ENCODE measurements at places on chromosomes 12 and 14. TPM values are rescaled to one million over a fixed set of nuclear protein-coding genes. Genes with fewer than 3 reads are reported as not detected.

DNA sequence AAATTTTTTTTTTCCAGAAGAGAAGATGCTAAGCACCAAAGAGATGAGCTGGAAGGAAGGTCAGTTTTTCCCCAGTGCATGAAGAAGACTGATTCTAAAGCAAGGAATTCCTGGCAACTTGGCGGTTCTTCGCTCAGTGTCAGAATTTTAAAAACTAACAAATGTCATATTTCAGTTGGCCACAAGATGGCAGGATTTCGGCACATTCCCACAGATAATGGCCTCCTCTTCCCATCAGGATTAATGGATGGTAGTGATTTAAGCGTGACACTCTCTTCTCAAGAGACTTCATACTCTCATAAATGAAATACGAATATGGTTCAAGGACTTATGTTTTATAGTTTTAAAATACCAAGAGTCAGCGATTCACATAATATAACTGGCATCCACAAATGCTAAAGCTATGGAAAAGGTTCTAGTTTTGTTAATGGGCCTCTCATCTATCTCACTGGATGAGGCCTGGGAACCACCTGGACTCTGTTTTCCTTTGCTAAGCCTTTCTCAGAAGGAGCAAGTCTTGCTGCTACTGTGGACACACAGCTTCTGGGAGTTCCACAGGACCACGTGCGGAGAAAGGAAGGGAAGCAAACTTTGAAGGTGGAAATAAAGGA is 46.1 kb upstream of the PTPRO start:
- DNase-seq = no peak

WNT5B gene
- total RNA-seq = 5.0 TPM

DNA sequence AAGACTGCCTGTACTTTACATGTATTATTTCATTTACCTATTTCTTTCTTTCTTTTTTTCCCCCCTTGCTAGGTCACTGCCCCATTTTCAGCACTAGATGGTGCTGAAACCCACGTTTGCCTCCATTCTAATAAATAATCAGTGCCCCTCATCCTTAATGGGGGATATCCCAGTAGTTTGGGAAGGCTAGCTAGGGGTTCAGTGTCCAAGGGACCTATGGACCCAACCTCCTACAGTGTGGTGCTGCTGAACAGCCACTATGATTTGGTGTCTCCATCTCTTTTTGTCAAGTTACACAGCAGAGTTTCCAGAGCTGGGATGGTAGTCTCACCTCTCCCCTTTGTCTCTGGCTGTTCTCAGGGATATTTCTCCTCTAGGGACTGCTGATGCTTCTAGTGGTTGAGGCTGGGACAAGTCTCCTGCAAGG is 6.5 kb upstream of the HCFC2 start:
- no peak for DNase-seq

GRCh38 chr12:72521326-72521725 is 249.2 kb downstream of the TRHDE start:
- DNase-seq = no peak

- DNase-seq = no peak
Measured at GRCh38 chr12:109728921-109729320, 15.3 kb downstream of the FAM222A start.

DNA sequence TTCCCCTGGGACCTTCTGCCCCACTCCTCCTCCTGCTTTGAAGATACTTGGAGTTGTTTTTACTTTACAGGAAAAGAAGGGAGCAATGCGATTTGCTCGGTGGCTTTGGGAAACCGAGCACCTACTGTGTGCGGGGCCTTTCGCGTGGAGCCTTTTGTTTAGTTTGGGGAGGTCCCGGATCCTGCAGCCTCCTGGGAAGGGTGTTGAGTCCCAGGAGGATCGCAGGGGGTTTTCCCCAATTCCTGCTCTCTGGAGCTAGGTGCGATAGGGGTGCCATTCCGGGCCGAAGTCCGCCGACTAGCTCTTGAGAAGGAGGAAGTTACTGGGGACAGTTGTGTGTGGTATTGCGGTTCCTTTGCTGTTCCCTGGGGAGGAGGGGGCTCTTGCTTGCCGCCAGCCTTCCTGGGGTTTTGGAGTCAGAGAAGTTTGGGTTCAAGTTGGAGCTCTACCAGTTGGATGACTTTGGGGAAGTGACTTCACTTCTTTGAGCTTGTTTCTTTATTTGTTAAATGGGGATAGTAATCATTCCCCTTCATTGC is 1.1 kb downstream of the BRI3BP start:
- no peak for DNase-seq

- no peak for DNase-seq
Measured at GRCh38 chr14:86570371-86570770, 1040.4 kb downstream of the FLRT2 start.

USP30 gene
- 7.7 TPM for total RNA-seq

- DNase-seq = no peak
Measured at GRCh38 chr12:67068204-67068731, 200.9 kb upstream of the CAND1 start.

SPX gene
- 6.5 TPM for total RNA-seq

GRCh38 chr12:84757978-84758377 is 154.6 kb downstream of the SLC6A15 start:
- DNase-seq = no peak

NOS1 gene
- total RNA-seq = 0.06 TPM

MGAT4C gene
- 4.9 TPM for total RNA-seq

LMNTD1 gene
- total RNA-seq = 0.58 TPM

DNA sequence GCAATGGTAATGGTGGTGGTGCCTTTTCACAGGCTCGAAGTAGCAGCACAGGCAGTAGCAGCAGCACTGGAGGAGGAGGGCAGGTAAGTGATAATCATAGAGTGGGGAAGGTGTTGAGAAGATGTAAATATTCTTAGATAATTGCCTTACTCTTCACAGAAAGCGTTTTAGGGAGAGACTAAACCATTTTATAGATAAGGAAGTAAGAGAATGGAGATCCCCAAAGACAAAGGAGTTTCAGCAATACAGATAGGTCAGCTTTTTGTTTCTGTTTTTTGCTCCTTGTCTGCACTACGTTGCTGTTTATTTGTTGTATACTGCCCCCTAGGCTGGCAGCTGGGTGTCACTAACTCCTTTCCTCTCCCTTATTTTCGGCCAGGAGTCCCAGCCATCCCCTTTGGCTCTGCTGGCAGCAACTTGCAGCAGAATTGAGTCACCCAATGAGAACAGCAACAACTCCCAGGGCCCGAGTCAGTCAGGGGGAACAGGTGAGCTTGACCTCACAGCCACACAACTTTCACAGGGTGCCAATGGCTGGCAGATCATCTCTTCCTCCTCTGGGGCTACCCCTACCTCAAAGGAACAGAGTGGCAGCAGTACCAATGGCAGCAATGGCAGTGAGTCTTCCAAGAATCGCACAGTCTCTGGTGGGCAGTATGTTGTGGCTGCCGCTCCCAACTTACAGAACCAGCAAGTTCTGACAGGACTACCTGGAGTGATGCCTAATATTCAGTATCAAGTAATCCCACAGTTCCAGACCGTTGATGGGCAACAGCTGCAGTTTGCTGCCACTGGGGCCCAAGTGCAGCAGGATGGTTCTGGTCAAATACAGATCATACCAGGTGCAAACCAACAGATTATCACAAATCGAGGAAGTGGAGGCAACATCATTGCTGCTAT is 2.0 kb downstream of the SP1 start:
- peak; percentile 50 for DNase-seq

DNA sequence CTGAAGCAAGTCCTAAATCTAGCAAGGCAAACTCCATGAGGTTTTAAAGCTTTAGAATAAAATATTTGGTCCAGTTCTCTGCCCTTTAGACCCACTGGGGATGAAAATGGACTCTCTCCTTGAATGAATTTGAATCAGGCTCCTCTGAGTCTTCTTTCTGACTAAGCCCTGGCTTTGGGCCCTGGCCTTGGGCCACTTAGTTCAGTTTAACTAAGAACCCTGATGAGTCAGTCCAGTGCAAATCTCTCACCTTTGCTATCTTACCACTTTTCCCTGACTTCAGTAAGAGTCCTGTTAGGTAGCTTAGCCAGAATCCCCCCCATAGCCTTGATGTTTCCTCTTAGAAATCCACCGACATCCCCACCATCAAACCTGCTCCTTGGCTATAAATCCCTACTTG is 427.5 kb downstream of the SNAPC1 start:
- DNase-seq = peak; percentile 34

OAS2 gene
- total RNA-seq = 6.5 TPM

PLA2G1B gene
- total RNA-seq = not detected
